ENCODE measurements at places on chromosomes 3 and 15.

DNA sequence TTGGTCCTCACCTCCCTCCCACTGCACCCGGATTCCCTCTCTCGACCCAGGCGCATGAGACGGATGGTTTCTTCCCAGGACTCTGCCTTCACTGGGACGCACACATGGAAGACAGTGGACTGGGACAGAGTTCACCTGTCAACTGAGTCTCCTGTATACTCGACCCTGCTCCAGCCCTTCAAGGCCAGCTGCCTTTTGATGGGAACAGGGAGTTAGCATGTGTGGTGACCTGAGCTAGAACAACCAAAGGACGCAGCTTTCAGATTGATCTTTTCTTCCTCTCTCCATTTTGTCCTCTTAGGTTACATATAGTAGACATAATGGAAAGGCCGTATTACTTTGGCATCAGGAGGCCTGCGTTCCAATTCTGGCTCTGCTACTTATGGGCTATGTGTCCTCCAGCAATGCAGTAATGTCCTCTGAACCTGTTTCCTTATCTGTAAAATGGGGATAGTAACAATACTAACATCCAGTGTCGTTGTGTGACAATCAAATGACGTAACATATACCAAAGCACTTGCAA lies 94.1 kb downstream of the PEX5L start:
- DNase-seq = no peak

GRCh38 chr15:26974120-26974780 lies 3.3 kb downstream of the GABRG3 start:
- no peak for DNase-seq

GRCh38 chr3:153462545-153462944 lies 300.5 kb downstream of the RAP2B start:
- no peak for DNase-seq

GRCh38 chr15:51678096-51678495 lies 3.2 kb upstream of the SCG3 start:
- no peak for DNase-seq

GRCh38 chr3:71998995-71999673 lies 214.2 kb upstream of the PROK2 start:
- DNase-seq = no peak

Data from stimulated activated naive CD8-positive, alpha-beta T cell treated with anti-CD3 and anti-CD28 coated beads, Interleukin-15, Interleukin-2, amounts not matched to agents 100 U/mL and 50 U/mL, for 24 hours (primary cell).